ENCODE measurements at places on chromosomes 13 and 19. TPM values are rescaled to one million over a fixed set of nuclear protein-coding genes. Genes with fewer than 3 reads are reported as not detected.
A peak's percentile ranks its signal among the peaks of the same experiment; 100 is the strongest.

ZNF699 gene
- total RNA-seq: 3.7 TPM

SYNE4 gene
- 20.8 TPM for total RNA-seq

KLK4 gene
- not detected for total RNA-seq

ADGRL1 gene
- total RNA-seq: 119 TPM

RFPL4A gene
- total RNA-seq: not detected

IGFL3 gene
- total RNA-seq: not detected

IGSF23 gene
- total RNA-seq: not detected

DNA sequence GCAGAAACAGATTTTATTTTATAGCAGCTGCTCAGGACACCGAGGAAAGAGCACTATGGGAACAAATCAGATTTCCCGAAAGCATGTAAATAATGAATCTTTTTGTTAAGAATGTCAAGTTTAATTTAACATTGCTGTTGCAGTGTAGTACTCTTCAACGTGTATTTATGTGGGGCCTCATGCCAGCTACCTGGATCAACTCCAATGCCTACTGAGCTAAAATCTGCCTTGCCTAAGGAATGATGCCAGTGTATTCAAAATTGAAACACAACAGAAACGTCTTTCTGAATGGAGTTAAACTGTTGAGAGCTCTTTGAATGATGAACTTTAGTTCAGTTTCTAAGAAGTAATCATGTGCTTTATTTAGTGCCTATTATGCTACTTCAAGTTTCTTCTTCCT lies 1379.8 kb upstream of the ATXN8OS start:
- DNase-seq: no peak

DNA sequence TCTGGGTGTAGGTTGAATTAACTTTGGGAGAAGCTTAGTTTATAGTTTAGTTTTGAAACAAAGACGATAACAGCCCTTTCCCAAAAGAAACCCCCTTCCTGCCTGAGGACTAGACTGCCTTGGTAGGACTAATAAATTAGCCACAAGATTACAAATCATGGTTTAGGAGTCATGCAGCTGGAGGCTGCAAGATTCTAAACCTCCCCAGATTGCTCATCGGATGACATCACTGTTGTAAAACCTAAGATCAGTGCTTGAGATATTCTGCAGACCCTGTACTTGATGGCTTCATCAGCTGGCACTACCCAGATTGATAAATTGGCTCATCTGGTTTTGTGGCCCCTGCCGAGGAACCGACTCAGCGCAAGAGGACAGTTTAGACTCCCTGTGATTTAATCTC lies 35.9 kb upstream of the MPHOSPH8 start:
- no peak for DNase-seq

- DNase-seq: no peak
Measured at GRCh38 chr13:23695196-23695595, 125.0 kb downstream of the TNFRSF19 start.

DNA sequence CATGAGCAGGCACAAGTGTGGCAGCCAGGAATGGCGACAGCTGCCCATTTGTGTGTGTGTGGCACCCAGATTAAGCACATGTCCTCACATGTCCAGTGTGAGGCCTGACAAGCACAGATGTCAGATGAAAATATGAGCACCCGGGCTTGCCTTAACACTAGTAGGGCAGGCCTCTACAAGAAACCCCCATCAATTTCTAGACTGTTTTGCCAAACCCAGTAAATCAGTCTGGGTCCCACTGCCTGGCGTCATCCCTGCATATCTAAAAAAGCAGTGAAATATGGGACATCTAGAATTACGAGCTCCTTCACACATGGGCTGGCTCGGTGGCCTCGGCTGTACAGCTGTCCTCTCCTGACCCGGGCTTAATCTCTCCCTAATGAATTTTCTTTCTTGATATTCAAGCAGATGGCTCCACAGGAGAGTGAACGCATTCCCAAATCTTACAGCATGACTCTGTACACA lies 432.7 kb downstream of the FOXO1 start:
- DNase-seq: no peak

GRCh38 chr19:37725181-37725580 lies 5.6 kb upstream of the ZNF607 start:
- DNase-seq: no peak

- peak; percentile 95 for DNase-seq
Measured at GRCh38 chr19:50728084-50728737, 5.0 kb downstream of the CLEC11A start.

DNA sequence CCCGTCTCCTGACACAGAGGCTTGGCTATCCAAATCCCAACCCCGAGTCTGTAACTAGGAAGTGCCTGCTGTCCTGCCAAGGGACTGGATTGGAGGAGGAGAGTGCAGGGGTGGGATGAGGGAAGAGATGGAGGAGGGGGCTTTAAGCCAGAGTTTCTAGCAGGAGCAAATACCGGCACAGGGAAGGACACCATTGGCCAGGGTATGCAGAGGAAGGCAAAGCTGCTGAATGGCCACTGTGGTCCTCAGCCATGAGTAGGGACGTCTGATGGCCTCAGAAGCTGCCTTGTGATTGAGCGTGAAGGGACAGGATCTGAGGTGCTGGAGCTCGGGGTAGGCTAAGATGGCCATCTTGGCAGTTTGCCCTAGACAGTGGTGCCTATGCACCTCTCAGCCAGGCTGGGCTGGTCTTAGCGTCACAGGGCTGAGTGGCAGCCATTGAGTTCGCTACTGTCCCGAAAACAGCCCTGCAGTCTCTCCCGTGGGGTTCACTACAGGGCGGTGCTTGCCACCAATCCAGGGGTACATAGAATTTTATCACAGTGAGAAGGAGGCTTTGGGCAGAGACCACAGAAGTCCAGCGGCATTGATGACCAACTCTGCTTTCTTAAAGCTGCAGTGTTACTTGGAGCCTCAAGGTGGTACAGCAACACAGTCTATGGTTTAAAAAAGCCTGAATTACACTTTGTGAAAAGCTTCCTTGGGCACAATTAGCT lies 61.8 kb downstream of the AKAP11 start:
- no peak for DNase-seq

Measured in H1 (cell line).